Choroid plexus epithelial cell (primary cell): ENCODE measurements at places on chromosomes 4 and X.

DNA sequence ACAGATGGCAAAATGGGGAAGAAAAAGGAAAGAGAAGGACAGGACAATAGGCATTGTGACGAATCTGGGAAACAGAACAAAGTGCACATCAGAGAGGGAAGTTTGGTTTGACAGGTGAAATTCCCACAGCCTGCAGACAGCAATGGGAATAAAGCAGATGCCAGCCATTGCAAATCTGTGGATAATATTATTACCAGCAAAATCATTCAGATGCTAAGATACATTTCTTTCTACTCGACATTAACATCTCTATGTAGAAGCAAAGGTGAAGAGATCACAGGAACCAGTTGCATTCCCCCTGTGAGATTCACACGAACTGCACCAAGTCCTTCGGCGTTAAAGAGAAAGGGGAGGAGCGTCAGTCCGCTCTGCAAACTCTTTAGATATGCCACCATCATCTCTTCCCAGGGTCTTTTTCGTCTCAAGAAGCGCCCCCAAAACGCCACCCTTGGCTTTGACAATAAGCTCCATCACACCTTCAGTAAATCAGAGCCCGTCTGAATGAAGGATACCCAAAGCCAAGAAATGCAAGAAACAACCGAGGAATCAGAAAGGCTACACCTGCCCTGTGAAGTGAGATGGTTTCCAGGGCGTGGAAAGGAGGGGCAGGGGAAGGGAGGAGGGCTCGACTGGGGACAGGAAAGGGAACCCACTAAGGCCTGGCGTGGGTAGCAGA, 1.9 kb downstream of the NEUROG2 start:
- DNase-seq = no peak

DNA sequence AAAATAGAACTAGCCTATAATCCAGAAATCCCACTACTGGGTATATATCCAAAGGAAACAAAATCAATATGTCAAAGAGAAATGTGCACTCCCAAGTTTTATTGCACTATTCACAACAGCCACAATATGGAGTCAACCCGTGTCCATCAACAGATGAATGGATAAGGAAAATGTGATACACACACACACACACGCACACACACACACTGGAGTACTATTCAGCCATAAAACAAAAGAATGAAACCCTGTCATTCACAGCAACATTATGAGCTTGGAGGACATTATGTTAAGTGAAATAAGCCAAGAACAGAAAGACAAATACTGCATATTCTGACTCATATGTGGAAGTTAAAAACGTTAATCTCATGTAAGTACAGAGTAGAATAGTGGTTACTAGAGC, 5.8 kb upstream of the FHL1 start:
- DNase-seq = no peak

DNA sequence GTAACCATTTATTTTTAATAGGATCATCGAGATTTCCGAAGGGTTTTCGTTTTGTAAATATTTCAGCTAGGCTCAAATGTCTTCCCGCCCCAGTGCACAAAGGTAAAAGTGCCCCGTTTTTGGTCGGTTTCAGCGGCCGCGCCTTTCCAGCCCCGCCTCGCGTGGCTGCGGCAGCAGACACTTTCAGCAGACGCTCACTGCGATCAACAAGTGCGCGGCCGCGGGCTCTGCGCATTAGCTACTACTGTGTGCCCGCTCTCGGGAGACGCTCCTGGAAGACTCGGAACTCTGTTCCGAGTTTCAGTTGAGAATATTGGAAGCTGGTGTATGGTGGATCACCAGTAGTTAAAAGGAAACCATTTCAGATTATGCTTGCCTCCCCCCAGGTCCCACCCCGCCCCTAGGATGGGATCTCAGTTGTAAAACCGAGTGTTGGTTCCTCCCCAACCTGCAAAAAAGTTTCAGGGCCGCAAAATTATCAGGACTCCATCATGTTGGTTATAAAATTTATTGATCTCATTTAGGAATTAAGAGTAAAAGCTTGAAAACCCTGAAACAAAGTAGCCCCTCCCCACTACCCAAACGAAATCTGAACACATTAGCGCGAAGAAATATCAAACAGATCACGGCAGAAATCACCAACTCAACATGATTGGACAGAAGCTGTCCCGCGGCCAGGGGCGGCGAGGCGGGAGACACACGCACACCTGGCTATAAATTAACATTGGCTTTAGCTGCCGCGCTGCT, 2.2 kb downstream of the SOX3 start:
- DNase-seq = no peak

GRCh38 chr4:185332575-185333464, 62.9 kb downstream of the LRP2BP start:
- no peak for DNase-seq

DNA sequence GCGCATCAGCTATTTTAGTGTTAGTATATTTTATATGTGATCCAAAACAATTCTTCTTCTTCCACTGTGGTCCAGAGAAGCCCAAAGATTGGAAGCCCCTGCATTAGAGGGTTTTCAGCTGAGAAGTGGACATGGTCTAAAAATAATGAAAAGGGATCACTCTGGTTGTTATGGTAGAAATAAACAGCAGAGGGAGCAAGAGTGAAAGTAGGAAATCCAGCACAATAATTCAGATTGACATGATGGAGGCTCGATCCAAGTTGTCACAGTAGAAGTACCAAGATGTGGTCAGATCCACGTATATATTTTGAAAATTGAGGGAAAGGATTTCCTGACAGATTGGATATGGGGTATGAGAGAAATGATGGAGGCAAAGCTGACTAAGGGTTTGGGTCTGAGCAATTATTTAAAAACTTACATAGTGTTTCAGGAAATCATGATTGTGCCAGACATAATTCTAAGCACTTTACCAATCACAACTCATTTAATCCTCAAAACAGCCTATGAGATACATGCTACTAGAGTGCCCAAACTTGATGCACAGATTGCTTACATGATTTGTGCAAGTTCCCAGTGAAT, 17.0 kb upstream of the TMEM144 start:
- DNase-seq = peak; percentile 59

DNA sequence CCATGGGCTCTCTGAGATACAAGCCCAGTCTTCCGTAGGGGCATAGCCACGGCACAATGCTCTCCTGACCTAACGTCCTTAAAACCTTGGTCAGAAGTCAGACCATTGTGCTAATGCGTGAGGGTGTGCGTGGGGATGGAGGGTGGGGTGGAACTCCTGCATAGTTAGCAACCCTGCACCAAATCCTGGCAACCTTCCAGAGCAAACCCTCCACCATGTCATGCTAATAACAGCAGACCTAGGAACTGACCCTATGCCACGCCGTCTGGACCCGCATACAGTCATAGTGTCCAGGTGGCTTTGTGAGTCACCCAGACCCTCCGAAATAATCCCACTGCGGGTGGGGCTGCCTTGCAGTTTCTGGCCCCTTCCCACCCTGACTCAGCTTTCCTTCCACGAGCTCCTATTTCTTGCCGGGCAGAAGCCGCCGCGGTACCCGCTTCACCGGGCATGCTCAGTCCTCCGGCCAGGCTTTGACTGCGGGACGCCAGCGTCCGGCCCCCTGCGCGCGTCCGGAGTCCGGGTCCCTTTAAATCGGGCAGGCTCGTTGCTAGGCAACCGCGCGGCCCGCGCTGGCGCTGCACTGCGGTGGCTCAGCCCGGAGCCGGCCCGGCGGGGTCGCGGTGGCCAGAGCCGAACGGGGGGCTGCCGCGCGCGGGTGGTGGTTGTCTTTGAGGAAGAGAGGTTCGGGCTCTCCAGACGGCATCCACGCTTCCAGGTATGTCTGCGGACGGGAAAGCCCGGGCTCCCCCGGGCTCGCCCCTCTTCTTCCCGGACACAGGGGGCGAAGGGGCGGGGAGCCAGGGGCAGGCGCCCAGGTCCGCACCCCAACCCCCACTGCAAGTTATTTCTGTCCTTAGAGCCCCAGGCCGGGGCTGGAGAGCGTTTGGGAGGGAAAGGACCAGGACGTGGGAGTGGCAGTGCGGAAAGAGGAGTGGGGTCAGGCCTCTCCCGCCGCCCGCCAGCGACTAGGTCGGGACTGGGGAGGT, at the start of gene CCDC160:
CCDC160 (plus strand) TSS at position 557 of the 989 bp plus-strand sequence. CDS start 7,619 bp downstream, outside the sequence.
- DNase-seq = peak; percentile 30

DNA sequence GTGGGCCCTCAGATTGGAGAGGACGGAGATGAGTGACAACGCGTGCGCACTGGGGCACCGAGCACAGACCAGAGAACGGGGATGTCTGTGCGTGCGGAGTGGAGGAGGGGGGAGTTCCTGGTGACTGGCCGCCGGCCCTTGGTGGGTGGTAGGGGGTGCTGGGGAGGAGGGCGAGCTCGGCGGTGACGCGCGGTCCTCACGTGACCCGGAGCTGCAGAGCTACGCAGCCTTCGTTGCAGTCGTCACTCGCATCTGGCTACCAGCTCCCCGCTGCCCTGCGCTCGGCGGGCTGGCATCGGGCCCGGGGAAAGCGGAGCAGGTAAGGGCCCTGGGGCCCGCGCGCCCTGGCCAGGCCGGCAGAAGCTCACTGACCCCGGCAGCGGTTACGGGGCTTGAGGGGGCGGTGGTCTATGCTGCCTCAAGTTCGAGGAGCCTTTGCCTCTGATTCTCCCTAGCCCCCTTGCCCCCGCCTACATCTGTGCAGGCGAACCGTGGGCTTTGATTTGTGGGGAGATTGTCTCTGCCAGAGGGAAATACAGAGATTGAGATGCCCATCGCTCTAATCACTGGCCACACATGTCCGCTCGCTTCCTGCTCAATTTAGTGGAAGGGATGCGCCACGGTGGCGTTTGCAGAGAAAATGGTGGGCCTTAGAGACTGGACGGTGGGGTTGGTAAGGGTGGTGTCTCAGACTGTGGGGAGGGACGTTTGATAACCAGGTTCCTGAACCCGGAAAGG, at the start of gene ARMCX4:
ARMCX4 (plus strand) TSS at position 245 of the 738 bp plus-strand sequence. CDS start 3,134 bp downstream, outside the sequence.
- DNase-seq = peak; percentile 60

DNA sequence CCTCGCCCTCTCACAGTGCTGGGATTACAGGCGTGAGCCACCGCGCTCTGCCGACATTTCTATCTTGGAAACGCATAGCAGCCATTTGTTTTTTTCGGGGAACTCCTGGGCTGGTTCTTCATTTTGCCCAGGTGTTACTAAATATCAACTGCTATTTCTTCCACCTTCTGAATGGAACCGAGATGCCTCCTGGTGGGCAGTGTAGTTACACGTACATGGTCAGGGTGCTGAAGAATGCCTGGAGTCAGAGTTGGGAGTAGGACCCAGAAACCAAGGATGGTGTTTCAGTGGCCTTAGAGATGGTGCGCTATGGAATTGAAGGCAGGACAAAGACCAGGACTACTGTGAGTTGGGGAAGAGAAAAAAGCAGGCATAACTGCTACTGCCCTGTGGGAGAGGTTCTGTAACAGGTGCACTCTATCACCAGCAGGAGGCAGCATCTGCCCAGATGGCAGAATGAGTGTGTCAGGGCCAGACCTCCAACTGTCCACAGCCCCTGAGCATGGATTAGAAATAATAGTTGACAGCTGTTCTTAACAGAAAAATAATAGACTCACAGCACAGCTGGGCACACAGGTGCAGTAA, 81.7 kb downstream of the ZC4H2 start:
- DNase-seq = peak; percentile 2

DNA sequence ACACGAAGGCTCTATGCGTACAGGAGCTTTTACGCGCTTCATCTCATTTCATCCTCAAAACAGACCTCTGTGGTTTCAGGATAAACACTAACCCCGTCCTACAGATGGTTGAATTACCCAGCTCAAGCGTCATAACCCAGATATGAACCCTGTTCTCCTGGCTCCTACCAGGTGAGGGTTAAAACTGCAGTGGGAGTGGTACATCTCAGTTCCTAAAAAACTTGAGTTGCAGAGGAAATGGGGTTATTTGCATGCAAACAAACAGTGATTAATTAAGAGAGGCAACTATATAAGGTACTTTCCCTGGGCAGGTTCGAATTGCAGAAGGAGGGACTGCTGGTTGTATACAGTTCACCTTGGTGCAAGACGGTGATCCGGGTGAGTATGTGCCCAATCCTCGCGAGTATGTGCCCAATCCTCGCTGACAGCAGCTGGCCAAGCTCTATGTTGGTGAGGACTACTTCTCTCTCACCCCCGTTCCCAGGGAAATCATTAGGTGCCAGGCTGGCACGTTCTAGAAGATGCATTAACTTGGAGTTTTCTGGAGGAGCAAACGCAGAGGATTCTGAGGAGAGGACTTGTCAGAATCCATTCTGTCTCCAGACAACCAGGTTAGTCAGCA, 72.6 kb downstream of the FHDC1 start:
- DNase-seq = no peak

- DNase-seq = peak; percentile 58
Observed at GRCh38 chrX:12770440-12770839, 20.8 kb upstream of the PRPS2 start.

DNA sequence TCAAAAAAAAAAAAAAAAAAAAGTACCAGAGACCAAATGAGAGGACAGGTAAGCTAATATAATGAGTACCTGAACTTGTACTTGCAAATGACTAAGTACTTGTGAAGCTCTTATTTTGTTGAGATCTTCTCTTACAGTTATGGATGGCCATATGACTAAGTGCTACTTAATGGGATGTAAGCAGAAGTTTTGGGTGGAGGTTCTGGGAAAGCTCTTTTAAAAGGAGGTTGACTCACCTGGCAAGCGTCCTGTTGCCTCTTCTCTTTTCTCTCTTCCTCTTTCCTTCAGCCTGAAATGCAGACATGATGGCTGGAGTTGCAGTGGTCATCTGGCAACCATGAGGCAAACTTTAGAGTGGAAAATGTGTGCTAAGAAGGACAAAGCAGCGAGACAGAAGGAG, 36.9 kb upstream of the MED14 start:
- no peak for DNase-seq

GRCh38 chr4:120053911-120054310, 12.7 kb downstream of the MAD2L1 start:
- no peak for DNase-seq

GRCh38 chr4:89712141-89712540, 124.8 kb downstream of the SNCA start:
- peak; percentile 54 for DNase-seq

- DNase-seq = no peak
Observed at GRCh38 chr4:40612831-40613230, 16.8 kb downstream of the RBM47 start.

DNA sequence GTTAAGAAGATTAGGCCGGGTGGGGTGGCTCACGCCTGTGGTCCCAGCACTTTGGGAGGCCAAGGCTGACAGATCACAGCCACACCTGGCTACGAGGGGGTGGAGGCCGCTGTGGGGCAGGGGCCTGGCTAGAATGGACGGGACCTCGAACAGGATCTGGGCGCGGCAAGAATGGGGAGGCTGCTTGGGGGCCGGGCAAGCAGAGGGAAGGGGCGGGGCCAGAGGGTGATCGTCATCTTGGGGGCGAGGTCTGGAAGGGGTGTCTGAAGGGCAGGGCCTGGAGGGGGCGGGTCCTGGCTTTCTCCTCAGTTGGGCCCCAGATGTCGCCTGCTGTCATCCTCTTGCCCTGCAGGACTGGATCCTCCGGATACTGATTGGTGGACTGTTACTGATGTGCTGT, 57.3 kb upstream of the ENPEP start:
- no peak for DNase-seq

DNA sequence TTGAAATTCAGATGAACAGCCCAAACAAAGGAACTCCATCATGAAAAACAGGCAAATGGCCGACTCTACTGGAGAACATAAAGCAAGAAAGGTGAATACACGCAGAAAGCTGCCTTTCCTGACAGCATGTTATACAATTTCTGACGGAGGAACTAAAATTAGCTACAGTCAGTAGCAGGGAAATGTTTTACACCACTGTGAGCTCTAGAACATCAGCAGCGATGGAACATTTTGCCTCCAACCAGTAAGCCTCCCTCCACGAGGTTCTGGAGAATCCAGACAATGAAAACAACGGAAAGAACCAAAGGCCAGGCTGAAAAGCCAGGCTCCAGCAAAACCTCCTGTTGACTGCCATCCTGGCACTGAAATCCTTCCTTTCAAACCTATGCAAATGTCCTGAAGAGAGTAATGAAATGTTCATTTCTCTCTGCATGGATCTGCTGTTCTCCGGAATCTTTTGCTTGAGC, 78.9 kb downstream of the IRF2 start:
- no peak for DNase-seq
